ENCODE measurements at places on chromosomes 5 and 9. TPM values are rescaled to one million over a fixed set of nuclear protein-coding genes. Genes with fewer than 3 reads are reported as not detected.
A peak's percentile ranks its signal among the peaks of the same experiment; 100 is the strongest.

The ARID3C gene
- not detected for total RNA-seq

The PRR16 gene
- total RNA-seq, result 5.9 TPM

The NTNG2 gene
- 2.2 TPM for total RNA-seq

The C9orf50 gene
- 0.28 TPM for total RNA-seq

The LYSMD3 gene
- total RNA-seq, result 32.8 TPM

The PCDHB16 gene
- total RNA-seq, result 9.2 TPM

The SMC5 gene
- 90.5 TPM for total RNA-seq

The NUTM2F gene
- total RNA-seq, result not detected

The INVS gene
- 19.1 TPM for total RNA-seq

The EQTN gene
- total RNA-seq, result 1.5 TPM

The FAT2 gene
- 0.57 TPM for total RNA-seq

The RUSC2 gene
- 25.7 TPM for total RNA-seq

The MAML1 gene
- total RNA-seq, result 34.5 TPM

The FBXW11 gene
- total RNA-seq, result 47.0 TPM

The SHROOM1 gene
- total RNA-seq, result 21.9 TPM

The TMC1 gene
- 0.21 TPM for total RNA-seq

DNA sequence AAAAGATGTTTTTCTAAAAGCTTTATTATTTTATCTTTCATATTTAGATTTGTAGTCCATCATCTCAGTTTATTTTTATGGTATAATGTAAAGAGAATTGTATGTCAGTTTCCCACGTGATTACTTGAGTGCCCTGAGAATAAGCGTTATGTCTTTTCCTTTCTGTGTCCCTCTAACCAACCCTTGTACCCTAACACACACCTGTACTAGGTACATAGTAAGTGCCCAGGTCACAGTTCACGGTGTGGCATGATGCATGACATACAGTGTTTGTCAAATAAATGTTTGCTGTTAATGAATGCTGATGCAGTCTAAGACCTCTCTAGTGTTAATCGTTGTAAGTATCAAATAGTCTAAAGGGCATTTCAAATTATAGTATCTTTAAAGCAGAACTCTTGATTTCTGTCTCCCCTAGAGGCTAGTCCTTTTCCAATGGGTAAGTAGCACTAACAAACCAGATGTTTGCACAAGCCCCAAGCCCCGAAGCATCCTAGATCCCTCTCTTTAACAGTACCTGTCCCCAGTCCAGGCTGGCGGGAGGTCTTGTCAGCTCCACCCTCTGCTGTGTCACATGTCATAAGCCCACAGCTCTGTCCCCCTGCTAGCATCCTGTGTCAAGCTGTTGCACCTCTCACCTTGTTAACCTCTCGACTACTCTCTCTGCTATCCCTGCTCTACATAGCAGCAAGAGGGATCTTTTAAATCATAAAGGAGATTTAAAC, 23.7 kb downstream of the NUP214 start:
- no peak for DNase-seq

DNA sequence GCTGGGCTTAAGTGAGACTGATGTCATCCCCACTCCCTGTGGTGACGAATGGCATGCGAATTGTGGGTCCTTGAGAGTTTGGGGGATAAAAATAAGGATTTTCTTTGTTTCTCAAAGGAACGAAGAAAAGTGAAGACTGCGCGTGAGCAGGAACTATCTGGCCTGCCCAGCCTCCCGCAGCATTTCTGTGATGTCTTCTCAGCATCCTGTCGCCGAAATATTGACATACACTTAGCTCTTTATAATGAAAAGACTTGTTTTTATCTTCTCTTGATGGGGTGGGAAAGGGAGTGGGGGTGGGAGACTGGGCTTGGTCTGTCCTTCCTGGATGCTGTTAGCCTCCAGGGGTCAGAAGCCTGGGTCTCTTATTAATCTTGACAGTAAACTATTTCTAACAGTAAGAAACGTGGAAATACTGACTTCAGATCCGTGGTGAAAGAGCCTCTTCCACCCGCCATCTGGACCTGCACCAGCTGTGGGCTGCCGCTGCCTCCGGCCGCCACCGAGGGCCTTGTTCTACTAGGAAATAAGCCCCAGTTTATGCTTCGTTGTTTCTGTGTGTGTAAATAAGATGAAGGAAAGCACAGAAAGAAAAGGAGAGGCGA, 239.6 kb downstream of the FANCC start:
- DNase-seq, result peak; percentile 59

DNA sequence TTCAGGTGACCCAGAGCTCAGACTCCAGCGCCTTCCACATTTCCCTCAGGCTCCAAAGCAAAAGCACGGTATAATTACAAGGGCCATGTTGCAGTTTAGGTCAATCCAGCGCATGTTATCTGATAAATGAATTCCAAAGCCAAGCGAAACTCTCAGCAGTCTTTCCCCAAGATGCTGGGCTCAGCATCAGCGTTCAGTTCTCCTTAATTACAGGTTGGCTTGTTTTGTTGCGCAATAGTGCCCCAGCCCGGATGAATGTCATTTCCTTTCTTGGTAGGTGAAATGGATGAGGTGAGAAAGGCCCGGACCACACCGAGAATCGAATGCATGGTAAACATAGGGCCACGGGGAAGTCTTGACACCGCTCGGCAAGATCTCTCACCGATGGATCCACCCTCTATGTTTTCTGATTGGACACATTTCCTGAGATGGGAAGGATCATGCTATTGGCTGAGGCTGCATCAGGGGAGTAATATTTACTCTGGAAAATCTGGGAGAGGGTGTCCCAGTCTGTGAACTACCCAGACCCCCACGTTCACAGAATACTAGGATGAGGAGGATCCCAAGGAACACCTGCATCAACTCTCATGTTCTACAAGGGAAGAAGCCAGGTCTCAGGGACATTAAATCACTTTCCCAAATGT, 221.2 kb upstream of the ANKRD55 start:
- DNase-seq, result no peak

GRCh38 chr5:177310332-177310731, 1.4 kb downstream of the MXD3 start:
- DNase-seq, result no peak

DNA sequence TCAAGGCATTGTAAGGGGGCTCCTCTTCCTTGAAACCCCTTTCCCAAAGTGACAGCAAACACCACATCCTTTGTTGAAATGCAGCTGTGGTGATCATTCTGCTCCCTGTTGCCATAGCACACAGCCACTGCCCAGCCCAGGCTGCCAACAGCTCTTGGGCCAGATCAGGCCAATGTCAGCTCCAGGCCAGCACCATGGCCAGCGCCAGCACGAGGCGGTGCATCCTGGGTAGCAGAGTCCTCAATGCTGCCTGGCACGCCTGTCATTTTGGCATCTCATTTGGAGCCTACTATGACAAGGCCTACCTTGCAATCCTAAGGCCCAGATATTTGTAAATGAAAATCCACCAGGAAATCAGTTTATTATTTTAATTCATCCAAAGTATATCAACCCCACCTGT, 390.6 kb downstream of the DNAH5 start:
- DNase-seq, result peak; percentile 1

GRCh38 chr9:96071076-96071814, 195.8 kb downstream of the ERCC6L2 start:
- peak; percentile 64 for DNase-seq

GRCh38 chr5:138775034-138775433, 21.8 kb downstream of the CTNNA1 start:
- DNase-seq, result no peak

GRCh38 chr9:130892477-130893304, 3.9 kb downstream of the QRFP start:
- no peak for DNase-seq

- no peak for DNase-seq
Measured at GRCh38 chr5:154878642-154879335, 20.4 kb downstream of the CNOT8 start.

DNA sequence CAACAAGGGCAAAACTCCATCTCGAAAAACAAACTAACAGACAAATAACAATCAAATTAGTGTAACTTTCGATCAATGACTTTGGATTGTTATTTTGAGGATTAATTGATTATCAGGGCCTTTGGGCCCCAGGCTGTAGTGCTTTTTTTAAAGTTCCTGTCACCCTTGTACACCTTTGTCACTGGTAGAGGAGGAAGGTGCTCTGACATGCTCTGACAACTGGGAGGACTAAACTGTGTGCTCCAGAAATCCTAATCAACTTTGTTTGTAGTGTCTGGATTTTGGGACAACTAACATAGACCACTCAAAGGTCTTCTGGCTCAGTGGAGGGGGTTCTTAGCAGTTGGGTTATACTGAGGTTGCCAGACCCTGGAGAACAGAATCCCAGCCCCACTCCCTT, 1.8 kb downstream of the TXN start:
- DNase-seq, result no peak

GRCh38 chr5:66642538-66642937, 46.3 kb downstream of the MAST4 start:
- no peak for DNase-seq

GRCh38 chr5:180020176-180020575, 51.4 kb downstream of the RNF130 start:
- DNase-seq, result no peak

DNA sequence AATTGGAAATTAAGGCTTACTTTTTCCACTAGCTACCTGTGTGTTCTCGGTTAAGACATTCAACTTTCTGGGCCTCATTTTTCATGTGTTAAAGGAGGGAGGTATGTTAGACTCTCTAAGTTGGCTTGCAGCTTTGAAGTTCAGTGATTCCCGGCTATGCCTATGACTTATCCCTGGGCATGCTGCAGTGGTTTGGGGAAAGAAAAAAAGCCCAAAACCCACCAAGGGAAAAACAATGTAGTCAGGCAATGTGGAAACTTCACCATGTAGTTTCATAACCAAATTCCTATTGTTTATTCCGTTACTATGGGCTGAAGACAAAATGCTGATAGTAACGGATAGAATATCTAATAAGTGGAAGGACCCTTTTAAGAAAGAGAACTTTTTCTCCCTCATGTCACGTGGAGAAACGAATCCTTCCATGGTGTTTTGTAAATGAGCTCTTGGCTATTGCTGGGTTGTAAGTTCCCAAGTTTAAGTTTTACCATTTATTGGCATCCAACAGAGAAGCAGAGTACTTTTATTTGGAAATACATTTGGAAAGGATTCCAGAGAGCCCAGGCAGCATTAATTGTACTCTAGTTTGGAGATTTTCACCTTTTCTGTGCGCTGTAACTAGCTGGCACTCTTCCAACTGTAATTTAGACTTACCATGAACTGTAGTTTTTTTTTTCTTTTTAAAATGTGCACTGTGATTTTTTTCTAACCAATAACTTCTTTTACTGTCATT, 84.9 kb upstream of the MPDZ start:
- DNase-seq, result peak; percentile 47

- DNase-seq, result peak; percentile 77
Measured at GRCh38 chr5:131654776-131655175, 19.7 kb upstream of the RAPGEF6 start.

GRCh38 chr5:59486508-59486907, 407.0 kb downstream of the PDE4D start:
- no peak for DNase-seq

DNA sequence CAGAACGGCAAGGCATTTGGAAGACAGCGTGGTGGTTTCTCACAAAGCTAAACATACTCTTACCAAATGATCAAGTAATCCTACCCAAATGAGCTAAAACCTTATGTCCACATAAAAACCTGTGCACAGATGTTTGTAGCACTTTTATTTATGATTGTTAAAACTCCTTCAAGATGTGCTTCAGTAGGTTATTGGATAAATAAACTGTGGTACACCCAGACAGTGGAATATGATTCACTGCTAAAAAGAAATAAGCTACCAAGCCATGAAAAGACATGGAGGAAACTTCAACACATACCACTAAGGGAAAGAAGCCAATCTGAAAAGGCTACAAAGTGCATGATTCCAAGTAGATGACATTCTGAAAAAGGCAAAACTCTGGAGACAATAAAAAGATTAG, 94.2 kb downstream of the FOXD1 start:
- no peak for DNase-seq

DNA sequence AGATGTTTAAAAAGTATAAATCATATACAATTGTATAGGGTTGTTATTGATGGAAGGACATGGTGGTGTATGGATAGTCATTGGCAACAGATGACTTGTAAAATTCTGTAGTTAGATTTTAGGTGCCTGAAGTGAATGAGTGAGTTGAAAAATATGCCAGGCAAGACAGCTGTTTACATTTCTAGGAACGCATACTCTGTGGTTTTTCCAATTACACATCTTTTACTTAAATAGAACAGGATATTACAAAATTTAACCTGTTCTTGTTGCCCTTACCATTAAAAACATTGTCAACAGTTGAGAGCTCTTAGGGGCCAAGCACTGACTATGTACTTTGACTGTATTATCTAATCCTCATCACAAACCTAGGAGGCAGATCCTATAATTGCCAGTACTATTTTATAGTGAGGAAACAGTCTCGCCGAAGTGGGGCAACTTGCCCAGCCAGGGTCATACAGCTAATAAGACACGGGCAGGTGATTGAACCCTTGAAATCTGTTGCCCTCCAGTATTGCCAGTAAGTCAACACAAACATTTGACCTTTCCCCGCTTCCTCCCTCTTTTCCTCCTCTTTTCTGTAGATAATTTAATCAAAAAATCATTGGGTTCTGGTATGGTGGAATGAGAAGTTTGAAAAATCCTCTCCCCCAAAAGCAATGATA, 88.6 kb downstream of the MACROH2A1 start:
- no peak for DNase-seq

DNA sequence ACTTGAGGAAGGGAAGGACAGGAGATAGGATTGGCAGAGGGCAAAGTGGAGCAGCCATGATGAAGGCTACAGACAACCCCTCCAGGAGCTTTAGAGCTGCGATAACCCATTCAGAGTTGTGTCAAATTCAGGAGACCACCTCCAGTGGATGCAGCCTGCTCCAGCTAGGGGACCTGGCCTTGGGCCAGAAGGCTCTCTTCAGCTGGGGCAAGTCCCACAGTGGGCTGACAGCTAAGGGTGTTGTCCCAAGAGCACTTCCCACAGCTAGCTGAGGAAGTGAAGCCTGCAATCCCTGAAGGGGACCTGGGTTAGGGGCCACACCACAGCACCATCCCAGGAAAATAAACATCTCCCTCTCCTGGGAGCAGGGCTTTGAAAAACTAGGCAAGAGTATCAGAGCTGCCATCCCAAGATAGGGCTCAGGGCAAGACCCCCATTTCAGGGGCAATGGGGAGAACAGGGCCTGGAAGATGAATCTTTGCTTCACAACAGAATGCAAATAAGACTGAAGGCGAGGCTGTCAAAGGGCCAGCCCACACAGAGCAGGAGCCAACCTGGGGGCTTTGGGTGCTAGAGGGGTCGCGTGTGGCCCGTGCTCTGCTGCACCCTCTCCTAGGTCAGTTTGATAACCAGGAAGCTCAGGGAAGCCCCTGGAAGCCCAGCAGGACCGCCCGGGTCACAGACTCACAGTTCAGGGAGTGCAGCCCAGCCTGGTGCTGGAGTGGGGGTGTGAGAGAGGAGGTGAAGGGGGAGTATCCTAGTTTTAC, 19.3 kb upstream of the DAPK1 start:
- DNase-seq, result no peak

GRCh38 chr5:172569861-172570558, 71.1 kb upstream of the NEURL1B start:
- peak; percentile 32 for DNase-seq

- DNase-seq, result no peak
Measured at GRCh38 chr5:167271511-167271910, 1019.9 kb upstream of the WWC1 start.

All from lung (tissue), 17 donors.